ENCODE measurements at places on chromosomes 7 and 10.
A peak's percentile ranks its signal among the peaks of the same experiment; 100 is the strongest.

GRCh38 chr7:5231811-5232484 is 41.9 kb downstream of the WIPI2 start:
- no peak for DNase-seq

- no peak for DNase-seq
Measured at GRCh38 chr7:96188174-96188581, 133.7 kb downstream of the SLC25A13 start.

DNA sequence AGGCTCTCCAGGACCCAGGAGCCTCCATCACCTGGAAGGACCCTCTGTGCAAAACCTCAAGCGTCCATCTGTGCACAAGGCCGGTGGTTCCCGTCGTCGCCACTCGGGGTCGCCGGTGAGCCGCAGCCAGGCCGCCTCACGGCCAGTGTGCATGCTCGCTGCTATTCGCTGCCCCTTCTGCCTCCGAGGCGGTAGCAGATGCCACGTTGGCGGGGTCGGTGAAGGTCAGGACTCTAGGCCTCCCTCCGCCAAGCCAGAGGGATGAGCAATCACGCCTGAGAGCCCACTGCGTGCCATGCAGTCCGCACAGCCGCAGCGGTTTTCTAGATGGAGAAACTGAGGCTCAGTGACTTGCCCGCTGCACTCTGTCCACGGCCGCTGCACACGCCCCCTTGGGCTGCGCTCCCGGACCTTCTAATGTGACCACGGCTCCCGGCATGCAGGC is 5.7 kb downstream of the UPK3B start:
- DNase-seq = no peak

DNA sequence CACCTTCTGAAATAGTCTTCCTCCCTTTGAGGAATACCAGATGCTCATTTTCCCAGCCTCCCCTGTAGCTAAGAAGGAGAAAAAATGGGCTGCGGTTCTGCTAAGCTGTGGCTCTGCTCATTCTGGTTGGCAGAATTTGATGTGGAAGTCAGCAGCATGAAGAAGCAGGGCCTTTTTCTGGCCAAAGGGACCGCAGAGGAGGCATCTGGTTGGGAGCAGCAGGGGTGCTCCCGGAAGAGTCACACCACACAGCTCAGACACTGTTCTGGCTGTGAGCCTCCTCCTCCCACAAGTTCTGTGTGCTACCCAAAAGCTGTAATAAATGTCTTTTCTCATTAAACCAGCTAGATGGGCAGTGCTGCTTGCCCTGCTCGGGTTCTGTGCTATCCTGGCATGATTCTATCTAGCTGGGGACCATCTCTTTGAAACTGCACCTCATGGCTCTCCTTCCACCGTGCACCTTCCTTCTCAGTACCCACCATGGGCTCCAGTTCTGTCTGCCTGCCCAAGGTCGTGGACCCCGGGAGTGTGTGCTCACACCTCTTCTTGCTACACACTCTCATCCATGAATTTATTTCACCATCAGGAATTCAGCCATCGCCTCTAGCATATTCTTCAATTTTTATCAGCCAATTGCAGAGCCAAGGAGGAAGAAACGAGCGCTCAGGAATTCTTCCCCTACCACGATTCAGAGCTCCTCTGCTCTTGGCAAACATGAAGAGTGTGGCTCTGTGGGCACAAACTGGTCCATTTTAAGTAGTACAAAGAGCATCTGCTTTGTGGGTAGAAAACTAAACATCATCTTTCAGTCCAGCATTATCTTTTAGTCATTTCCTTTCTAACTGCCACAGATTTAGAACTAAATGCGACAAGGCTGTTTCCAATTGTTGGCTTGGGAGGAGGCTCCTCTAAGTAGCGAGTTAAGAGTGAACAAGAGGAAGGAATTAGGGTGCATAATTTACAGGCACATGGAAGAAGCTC is 76.9 kb downstream of the FAM171A1 start:
- DNase-seq = no peak

DNA sequence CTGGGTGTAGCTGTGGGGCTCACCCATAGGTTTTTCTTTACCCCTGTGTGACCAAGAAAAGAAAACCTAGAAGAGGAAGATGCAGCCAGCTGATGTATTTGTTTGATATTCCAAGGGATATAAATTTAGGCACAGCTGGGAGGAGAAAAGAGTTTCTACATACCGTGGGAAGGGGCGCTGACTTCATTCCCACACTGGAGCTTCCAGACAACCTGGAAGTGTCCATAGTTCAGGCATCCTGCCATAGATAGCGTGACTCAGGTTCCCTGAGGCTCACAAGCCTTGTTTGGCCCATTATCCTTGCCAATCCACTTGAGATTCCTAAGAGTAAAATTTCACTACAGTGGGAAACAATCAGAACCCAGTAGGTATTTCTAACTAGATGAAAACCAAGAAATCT is 371.7 kb upstream of the NRP1 start:
- no peak for DNase-seq

GRCh38 chr7:71266912-71267311 is 135.0 kb downstream of the GALNT17 start:
- DNase-seq = no peak

GRCh38 chr7:129643550-129644170 is 32.1 kb downstream of the NRF1 start:
- no peak for DNase-seq

GRCh38 chr7:69599286-69599954 is 1.1 kb downstream of the AUTS2 start:
- DNase-seq = no peak

DNA sequence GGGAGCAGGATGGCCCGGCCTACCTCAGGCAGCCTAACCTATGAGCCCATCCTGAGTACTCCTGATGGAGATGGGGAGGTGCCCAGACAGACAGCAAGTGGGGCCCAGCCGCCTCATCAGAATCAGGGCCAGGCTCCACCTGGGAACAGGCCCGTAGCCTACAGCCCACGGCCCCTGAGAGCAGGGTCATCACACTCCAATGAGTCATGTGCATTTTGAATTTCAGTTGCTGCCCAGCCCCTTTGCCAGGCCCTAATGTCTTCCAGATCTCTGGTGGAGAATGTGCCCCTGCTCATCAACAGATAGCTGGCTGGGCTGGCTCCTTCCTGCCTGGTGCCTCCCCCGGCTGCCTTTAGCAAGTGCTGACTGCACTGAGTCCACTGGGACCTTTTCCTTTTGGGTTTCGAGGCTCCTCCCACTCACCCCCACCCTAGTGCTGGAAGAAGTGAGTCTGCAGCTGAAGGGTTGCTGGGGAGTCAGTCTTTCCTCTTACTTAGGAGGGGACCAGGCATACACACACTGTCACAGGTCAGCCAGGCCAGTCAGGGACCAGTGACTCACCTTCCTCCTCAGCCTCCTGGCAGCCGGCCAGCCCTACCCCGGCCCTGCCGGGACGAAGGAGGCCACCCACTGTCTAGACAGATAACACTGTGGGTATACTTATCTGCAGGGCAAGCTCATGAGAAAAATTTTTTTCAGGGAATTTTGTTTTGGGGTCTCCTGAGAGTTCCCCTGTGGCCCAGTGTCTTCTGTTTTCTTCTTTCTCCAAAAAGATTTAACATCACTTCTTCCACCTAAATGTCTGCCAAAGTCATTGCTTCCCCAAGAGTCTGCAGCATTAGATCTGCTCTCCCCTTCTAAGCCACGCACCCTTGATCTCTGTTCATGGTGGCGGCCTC is 9.1 kb upstream of the ASIC3 start:
- peak; percentile 53 for DNase-seq

- DNase-seq = no peak
Measured at GRCh38 chr10:78335691-78336401, 302.2 kb downstream of the RPS24 start.

GRCh38 chr10:82934429-82934828 is 1059.4 kb downstream of the NRG3 start:
- DNase-seq = no peak

GRCh38 chr7:125599387-125599786 is 669.8 kb upstream of the POT1 start:
- no peak for DNase-seq

DNA sequence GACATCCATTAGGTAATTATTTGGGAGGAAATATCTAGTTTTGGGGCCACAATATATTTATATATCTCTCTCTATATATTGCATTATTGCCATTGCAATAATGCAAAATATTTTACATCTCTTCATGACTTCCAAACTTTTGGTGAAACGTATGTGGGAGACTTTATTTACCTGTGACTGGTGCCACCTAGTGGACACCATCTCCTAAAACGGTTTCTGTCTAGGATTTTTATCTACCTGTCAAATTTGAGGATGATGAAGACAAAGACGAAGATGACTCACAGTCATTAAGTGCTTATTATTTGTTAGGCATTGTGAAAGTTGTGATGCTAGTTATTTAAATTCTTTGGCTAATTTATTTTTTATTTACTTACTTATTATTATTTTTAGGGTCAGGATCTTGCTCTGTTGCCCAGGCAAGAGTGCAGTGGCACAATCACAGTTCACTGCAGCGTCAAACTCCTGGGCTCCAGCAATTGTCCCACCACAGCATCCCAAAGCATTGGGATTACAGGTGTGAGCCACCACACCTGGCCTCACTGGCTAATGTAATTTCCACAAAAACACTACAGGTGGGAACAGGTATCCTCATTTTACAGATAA is 18.7 kb upstream of the CBLL1 start:
- no peak for DNase-seq
